ENCODE measurements at places on chromosomes 16 and 17. TPM values are rescaled to one million over a fixed set of nuclear protein-coding genes. Genes with fewer than 3 reads are reported as not detected.
A peak's percentile ranks its signal among the peaks of the same experiment; 100 is the strongest.

Gene SLC7A6
- total RNA-seq, result 25.6 TPM

Gene FMNL1
- 6.3 TPM for total RNA-seq

DNA sequence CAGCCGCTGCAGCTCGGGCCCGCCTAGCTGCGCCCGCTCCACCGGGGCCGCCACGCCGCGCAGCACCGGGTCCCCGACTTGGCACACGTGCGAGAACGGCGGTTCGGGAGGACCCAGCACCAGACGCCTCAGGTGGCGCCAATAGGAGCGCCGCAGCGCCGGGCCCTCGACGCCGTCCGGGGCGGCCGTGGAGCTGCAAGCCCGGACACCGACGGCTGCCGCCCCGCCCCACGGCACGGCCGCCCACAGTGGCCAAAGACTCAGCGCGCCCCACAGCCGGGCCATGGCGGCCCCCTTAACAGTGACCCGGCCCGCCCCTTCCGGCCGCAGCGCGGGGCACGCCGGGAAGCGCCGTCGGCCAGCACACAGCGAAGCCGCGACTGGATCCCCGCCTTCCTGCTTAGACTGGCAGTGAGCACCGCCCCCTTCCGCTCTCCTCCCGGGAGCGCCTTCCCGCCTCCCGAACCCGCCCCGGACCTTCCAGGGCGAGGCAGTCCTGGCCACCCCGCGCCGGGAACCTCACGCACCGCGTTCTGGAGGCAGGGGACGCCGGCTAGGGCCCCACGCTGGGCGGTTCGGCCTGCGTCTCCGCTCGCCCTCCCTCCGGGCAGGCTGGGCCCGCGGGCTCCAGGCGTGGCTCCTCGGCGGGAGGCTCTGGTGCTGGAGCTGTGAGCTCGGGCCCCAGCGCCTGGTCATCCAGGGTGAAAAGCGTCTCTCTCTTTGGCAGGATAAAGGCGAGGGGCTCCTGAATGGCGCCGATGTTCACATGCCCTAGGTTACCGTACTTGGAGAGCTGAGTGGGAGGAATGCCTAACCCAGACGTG, at the start of gene PDF:
Gene PDF, minus strand, starts transcription at position 303 of the 824 bp plus-strand sequence. Its CDS starts 18 bp downstream, at position 285.
- peak within 1 kb of the TSS; percentile 92 for H3K4me3 ChIP-seq
- H3K36me3 ChIP-seq, result no peaks in the 10 kb centered on the region
- peaks cover 47% of the 10 kb centered on the region for H3K4me1 ChIP-seq

- H3K4me3 ChIP-seq, result no peak overlapping the region
- no peaks in the 10 kb centered on the region for H3K36me3 ChIP-seq
- no peak overlapping the region for H3K27ac ChIP-seq
- no peaks in the 10 kb centered on the region for H3K27me3 ChIP-seq
- peaks cover 11% of the 10 kb centered on the region for H3K4me1 ChIP-seq
Measured at GRCh38 chr17:43881758-43882505, 25.4 kb downstream of the MPP2 start.

GRCh38 chr17:43025766-43026537, 921 bp downstream of the RND2 start:
- H3K36me3 ChIP-seq, result no peaks in the 10 kb centered on the region
- H3K27me3 ChIP-seq, result peaks cover 3% of the 10 kb centered on the region
- H3K27ac ChIP-seq, result no peak overlapping the region

Data from psoas muscle (tissue), 8 donors.